ENCODE measurements at places on chromosomes 13 and 19.

DNA sequence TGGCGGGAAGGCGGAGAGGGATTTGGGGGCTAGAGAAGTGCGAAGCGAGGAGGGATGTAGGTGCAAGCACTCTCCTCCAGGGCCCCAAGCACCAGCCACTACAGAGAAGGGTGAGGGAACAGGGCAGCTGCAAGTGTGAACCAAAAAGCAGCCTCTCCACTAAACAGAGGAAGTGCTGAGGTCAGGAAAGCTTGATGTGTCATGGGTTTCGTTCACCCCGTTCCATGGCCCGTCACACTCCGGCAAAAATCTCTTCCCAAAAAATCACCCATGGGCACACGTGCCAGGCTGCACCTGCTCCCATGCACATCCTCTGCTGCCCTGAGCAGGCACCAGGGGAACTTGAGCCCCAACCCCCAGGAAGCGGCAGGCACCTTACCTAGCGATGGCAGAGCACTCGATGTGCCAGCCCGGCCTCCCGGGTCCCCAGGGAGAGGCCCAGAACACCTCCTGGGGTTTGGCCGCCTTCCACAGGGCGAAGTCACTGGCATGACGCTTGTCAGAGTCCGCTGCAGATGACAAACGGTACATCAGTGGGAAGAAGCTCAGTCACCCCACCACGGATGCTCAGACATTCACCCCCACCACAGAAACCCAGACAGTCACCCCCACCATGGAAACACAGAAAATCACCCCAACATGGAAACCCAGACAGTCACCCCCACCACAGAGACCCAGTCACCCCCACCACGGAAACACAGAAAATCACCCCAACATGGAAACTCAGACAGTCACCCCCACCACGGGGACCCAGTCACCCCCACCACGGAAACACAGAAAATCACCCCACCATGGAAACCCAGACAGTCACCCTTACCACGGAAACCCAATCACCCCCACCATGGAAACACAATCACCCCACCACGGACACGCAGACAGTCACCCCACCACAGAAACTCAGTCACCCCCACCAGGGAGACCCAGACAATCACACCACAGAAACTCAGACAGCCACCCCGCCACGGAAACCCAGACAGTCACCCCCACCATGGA lies 29.0 kb downstream of the CARS2 start:
- no peak for DNase-seq

GRCh38 chr19:18672606-18673337 lies 10.7 kb upstream of the CRTC1 start:
- no peak for DNase-seq

DNA sequence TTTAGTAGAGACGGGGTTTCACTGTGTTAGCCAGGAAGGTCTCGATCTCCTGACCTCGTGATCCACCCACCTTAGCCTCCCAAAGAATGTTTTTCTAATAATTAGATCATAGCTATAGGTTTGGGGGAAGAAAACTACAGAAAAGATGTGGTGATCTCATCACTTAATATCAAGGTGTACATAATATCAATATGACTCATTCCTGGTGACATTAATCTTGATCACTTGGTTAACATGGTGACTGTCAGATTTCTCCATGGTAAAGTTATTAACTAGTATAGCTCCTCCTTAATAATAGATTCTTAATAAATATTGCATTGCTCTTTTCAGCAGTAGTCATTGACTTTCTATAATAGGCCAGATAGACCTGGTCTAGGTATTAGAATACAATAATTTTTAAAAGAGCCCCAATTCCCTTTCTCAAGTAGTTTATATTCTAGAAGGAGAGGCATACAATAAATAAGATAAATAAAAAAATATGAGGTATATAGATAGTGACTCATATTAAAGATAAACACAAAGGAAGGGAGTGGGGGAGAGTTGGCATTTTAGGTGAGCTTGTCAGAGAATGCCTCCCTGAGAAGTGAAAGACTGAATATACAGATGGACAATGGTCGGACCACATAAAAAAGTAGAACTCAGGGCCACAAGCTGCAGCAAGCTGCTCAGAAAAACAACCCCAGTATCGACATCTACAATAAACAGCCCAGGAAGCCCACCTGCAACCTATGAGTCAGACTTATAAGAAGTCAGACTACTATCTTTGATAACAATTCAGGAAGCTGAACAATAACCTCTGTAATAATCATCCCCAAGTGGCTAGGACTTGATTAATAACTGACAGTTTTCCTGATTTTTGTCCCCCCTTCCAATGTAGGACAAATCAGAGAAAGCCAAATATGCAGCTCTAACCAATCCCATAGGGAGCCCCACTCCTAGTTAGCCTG lies 210.8 kb downstream of the RFC3 start:
- DNase-seq, result no peak

DNA sequence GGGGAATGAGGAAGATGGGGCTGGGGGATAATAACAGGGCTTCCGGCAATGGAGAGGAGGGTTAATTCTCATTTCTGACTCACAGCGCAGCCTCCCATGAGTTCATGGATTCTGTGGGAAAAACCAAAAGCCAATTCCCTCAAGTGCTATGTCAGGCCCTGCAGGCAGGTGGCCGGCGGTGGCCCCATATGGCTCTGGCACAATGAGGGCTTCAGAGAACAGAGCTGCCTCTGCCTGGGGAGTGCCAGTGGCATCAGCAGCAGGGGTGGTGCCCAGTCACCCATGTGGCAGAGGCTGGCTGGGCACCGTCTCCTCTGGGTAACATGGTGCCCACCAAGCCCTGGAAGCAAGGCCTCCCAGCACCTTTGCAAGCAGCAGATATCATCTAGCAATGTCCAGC lies 69.1 kb downstream of the ALOX5AP start:
- no peak for DNase-seq

DNA sequence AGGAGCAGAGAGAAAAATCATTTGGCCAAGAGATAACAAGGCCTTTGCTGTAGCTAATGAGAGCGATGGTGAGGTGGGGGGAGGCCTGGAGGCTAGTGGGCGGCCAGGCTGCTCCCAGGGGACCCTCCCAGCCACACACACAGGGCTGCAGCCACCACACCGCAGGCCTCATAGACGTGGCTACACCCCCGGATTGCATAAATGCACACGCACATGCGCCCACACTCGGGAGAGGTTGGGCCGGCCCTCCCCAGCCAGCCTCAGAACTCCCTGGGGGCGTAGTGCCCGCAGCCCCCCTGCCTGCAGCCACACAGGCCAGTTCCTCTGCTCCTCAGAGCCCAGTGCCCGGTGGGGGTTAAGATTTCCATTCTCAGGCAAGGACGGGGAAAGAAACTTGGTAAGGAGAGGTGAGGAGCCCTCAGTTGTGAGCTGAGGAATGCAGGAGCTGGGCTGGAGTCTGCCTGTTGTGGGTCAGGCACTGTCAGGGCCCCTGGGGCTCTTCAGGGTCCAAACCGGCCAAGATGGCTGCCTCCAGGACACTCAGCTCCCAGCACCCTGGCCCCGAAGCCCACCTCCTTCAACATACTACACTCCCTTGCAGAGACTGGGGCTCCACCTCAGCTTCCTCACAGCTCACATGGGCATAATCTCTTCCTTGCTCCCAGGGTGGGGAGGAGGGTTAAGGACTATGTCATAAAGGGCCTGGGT lies 8.0 kb downstream of the PTH2 start:
- DNase-seq, result no peak

- DNase-seq, result no peak
Observed at GRCh38 chr19:29651622-29652394, 13.5 kb upstream of the PLEKHF1 start.

- no peak for DNase-seq
Observed at GRCh38 chr13:31115616-31116015, 46.1 kb downstream of the HSPH1 start.

GRCh38 chr19:19022380-19022961 lies 10.8 kb downstream of the SUGP2 start:
- DNase-seq, result no peak

DNA sequence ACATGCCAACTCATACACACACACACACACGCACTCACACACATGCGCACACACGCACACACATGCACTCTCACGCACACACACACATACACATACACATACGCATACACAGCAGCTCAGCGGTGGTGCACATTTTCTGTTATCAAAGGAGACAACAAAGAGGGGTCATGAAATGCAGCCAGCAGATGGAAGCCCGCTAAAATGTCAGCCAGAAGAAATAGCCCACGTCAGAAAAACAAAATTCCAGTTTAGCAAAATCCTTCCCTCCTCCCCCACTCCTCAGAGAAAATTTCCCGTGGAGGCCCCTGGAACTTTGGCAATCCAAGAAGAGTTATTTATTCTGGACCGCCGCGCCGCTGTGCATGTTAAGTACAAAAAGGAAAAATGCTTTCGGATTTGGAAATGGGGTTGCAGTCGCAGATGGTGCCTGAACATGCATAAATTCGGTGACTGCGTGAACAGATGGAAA lies 114.6 kb upstream of the VSTM2B start:
- DNase-seq, result no peak

DNA sequence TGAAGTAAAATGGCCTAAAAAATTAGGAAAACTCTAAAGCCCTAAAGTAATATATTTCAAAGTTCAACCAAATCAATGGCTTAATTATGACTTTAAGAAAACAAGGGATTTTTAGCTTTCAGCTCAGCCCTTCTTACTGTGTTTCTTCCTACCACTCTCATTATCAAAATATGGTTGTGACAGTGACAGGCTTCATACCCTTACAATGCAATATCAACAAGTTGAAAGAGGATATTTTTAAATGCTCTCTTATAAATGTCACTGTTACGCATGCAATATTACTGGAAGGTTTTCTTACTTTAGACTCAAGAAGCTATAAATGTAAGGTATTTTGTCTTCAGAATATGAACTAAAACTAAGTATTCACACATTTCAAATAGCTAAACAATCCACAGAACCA lies 1225.7 kb upstream of the MIR17HG start:
- DNase-seq, result no peak

- no peak for DNase-seq
Observed at GRCh38 chr13:76750126-76750525, 136.1 kb downstream of the KCTD12 start.

GRCh38 chr19:28504139-28504538 lies 708.8 kb downstream of the UQCRFS1 start:
- no peak for DNase-seq

Data from H54 (cell line).